ENCODE measurements at places on chromosomes 2 and 18.

GRCh38 chr2:30219886-30220875, 11.2 kb upstream of the LBH start:
- DNase-seq = no peak

DNA sequence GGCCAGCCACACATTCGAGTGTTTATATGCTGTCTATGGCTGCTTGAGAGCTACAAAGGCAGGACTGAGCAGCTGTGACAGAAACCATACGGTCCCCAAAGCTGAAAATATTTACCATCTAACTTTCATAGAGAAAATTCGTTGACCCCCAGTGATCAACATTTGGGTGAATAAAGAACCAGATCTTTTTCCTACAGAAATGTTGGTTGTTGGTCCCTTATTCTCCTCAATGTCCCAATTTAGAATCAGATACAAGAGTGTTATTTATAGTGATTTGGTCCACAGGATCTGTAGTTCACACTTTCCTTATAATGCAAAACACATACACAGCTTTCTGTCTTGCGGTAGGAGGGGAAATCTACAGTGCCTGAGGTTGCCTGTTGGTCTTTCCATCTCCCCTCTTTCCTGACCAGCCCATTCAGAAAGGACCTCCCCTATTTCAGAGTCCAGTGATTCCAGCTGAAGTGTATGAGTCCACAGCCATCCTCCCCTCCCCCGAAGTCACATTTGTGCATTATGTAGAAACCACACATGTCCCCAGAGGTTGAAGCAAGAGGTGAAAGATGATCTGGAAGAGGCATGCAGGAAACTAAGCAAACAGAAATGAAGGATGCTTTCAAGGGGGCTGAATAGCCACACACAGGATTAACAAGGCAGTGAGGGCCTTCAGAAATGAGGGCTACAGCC, 61.9 kb downstream of the SPRED2 start:
- no peak for DNase-seq

DNA sequence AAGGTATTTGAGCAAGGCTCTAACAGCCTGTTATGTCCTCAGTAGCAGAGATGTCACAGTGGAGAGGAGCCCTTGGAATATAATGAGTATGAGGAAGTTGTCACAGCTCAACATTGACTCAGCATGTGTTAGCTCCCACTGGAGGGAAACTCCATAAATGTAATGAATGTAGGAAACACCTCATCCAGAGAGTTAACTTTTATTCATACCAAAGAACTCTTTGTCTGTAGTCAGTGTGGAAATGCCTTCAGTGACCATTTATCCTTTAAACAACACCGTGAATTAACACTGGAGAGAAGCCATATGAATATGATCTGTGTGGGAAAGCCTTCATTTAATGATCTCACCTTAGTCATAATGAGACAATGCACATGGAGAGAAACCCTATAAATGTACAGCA, 59.7 kb downstream of the CYP1B1 start:
- DNase-seq = no peak

DNA sequence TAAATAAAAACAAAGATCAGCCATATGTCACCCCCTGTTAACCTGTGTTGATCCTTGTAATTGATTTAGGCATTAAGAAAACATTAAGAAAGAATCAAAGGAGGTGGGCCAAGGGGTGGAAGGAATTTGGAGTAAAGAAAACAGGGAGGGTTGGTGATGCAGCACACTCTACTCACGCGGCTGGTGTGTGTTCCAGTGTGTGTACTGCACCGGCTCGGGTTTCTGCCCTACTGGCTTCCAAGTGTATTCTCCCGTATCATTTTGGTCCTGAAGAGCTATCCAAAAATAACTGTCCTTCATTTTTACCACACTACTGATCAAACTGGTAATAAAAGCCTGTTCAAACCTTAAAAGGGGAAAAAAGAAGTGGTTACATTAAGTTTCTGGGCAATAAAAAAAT, 56.9 kb downstream of the PLA2R1 start:
- DNase-seq = no peak

GRCh38 chr2:180359522-180360282, 352.6 kb upstream of the CWC22 start:
- DNase-seq = no peak

GRCh38 chr2:124264551-124265091, 239.5 kb downstream of the CNTNAP5 start:
- DNase-seq = no peak

GRCh38 chr2:174600349-174600748, 2.7 kb upstream of the WIPF1 start:
- no peak for DNase-seq

DNA sequence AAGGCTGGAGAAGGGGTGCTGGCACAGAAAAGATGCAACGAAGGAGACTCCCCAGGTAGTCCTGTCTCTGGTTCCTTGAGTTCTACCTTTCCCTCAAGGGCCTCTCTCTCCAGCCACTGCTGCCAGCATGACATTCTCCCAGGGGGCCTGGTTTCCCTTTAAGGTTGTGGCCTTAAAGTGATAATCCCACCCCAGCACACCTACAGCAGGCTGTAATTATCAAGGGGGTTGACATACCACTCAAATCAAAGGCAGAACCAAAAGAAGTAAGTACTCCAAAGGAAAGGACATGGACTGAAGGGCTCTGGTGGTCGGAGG, 127.4 kb upstream of the MSH6 start:
- no peak for DNase-seq

DNA sequence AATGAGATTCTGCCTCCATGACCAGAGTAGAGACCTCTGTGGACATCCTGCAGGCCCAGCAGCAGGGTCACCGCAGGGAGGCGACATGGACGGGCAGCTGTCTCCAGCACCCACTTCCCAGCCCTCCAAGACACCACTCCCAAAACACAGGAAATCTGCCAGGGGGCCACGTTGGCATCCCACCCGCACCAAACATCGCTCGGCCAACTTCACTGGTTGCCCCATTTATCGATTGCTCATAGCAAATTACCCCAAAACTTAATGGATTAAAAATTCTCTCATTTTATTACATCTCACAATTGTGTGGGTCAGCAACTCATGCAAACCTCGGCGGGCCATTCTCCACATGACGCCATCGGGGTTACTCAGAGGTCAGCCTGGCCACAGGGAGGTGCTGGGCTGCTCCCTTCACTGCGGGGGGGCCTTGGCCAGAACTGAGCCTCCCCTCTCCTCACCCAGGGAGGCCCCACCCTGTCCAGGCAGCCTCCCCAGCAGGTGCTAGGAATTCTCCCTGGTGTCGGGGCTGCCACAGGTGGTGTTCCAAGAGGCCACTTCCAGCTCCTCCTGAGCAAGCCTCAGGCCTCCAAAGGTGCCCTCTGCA, 420.7 kb upstream of the MYT1L start:
- DNase-seq = no peak

DNA sequence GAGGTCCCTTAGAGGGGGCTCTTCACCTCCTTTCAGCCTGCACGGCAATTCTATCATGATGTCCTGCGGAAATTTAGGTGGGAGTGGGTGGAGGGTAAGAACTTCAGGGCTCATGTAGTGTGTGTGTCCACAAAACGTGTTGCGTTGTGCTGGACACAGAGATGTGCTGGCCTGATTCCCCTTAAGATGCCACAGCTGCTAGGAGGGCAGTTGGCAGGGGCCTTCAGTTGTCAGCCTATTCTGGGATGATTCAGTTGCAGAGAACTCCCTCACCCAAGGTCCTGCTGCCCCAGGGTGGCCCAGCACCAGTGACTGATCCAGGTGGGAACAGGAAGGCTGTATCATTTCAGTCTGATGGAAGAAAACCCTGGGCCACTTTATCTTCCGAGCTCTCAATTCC, 1.0 kb upstream of the HJURP start:
- no peak for DNase-seq

GRCh38 chr18:69267895-69268294, 132.8 kb upstream of the DOK6 start:
- no peak for DNase-seq

GRCh38 chr18:36708366-36708765, 120.4 kb downstream of the TPGS2 start:
- DNase-seq = no peak

DNA sequence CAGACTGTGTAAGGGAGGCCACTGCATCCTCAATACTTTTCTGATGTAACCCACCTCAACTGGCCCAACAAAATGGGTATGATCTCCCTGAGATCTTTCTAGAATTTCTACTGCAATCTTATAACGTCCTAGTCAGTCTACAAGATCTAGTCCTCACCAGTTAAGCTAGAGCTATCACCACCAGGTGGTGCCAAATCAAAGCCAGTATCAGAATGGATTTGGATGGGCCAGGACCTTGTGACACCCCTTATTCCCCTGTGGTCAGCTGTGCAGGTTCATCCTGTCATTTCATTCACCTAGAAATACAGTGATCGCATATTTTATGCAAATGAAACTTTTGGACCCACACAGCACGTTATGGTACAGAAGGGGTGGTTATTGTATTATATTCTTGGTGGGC, 90.3 kb downstream of the OLA1 start:
- DNase-seq = peak; percentile 45
